Mesenteric fat pad (tissue), 1 donor: ENCODE measurements at places on chromosomes 2 and 18. TPM values are rescaled to one million over a fixed set of nuclear protein-coding genes. Genes with fewer than 3 reads are reported as not detected.

DNA sequence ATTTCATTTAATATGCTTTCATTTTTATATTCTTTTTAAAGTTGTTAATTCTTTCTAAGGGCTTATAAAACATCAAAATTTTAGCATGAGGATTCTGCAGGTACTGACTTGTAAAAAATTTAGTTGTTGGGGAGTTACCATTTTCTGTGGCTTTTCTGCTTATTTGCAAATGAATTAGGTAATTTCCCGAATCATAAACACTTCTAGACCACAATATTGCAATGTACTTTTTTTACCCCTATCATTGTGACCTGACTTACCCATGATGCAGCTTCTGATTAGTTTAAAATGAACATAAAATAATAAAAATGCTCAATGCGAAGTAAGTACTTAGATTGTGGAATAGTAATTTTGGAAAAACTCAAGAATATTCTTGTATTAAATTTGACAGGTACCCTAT lies 11.4 kb downstream of the ARL6IP6 start:
- no peak for DNase-seq

DNA sequence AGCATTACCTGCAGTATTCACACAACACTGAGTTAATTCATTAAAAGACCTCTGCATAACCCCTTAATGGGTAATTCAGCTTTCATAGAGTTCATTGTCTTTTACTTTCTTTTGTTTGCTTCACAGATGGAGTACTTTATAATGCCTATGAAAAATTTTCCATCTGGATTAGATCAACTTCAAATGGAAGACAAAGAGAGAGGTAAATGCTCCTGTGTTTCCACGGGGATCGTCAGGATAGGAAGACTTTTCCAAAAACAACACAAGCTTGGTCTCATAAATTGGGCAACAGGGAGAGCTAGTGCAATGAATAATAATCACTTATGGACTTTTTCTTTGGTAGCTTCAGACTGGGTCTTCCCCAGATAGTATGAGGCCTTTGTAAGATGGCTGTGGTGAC lies 100.7 kb downstream of the ICOS start:
- DNase-seq = no peak

GRCh38 chr2:7131261-7131660 lies 214.0 kb downstream of the RNF144A start:
- no peak for DNase-seq

DNA sequence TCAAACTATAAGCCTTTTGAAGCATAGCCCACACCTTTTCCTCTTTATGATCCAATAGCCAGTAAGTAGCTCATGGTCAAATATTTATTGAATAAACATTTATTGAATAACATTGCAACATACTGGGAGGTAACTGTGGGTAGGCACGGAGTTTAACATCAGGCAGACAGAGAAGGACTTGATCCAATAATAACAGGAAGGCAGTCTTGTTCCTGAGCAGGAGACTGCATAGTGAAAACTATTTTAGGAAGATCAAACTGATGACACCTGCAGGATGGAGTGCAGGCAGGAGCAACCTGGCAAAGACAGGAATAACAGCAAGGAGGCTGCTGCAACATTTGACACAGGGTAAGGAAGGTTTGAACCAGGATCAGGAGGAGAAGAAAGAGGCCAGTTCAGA lies 3.1 kb upstream of the DCTN1 start:
- no peak for DNase-seq

GRCh38 chr2:19691892-19692291 lies 209.9 kb downstream of the TTC32 start:
- no peak for DNase-seq

DNA sequence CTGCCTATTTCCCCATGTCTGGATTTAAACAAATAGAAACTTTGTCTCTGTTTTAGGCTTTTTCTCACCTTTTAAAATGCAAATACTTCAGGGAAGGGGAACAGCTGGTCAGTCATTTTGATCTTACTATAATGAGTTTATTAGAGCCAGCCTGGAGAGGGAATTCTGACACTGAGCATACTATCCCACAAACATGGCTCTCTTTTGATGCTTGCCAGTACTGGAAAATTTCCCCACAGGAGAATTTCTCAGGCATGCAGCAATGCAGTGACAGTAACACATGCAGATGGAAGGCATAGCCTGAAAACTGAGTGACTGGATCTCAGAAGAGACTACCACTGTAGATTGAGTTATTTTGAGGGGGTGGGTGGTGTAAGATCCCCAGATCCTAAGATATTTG lies 974.3 kb upstream of the CELF4 start:
- DNase-seq = no peak

Gene ITPRIPL1
- 3.1 TPM for total RNA-seq

- peak; percentile 22 for DNase-seq
Measured at GRCh38 chr2:234960175-234961088, 8.6 kb downstream of the SH3BP4 start.

DNA sequence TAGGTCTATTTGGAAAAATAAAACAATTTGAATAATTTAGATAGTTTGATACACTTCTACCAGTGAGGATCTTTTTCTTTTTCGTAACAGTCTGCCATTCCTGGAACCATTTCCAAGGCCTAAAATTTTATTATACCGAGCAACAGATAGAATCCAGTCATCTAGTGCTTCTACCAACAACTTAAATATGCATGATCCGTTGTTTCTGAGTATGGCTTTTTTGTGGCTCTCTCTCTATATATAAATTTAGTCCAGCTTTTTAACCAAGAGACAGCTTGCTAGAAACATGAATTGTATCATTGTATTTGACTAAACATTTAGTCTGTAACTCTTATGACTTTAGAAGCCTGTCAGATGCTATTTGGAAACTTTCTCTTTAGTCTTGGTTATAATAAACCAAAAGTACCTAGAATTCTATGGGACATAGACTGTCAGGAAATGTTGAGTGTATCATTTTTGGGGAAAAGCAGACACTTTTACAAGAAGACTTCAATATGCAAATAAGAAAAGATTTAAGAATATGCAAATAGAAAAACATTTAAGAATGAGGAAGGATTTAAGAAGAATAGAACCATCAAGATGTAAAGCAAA lies 161.4 kb downstream of the ZEB2 start:
- DNase-seq = no peak

Gene NT5C1B
- not detected for total RNA-seq

DNA sequence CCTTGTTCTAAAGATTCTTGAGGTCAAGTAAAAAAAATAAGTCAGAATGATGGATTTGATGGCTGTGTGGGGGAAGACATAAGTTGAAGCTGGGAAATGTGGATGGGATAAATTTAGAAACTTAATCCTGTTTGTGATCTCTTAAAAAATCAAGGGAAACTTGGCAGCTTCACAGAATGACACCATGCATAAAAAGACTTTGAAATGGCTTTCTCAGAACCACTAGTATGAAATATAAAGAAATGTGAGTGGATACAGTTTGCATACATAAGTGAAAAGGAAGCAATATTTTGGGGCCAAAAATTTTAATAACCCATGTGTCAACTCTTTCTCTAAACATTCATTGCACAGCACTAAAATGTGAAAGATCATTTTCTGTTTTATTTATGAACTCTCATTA lies 21.7 kb downstream of the CDH19 start:
- DNase-seq = no peak

DNA sequence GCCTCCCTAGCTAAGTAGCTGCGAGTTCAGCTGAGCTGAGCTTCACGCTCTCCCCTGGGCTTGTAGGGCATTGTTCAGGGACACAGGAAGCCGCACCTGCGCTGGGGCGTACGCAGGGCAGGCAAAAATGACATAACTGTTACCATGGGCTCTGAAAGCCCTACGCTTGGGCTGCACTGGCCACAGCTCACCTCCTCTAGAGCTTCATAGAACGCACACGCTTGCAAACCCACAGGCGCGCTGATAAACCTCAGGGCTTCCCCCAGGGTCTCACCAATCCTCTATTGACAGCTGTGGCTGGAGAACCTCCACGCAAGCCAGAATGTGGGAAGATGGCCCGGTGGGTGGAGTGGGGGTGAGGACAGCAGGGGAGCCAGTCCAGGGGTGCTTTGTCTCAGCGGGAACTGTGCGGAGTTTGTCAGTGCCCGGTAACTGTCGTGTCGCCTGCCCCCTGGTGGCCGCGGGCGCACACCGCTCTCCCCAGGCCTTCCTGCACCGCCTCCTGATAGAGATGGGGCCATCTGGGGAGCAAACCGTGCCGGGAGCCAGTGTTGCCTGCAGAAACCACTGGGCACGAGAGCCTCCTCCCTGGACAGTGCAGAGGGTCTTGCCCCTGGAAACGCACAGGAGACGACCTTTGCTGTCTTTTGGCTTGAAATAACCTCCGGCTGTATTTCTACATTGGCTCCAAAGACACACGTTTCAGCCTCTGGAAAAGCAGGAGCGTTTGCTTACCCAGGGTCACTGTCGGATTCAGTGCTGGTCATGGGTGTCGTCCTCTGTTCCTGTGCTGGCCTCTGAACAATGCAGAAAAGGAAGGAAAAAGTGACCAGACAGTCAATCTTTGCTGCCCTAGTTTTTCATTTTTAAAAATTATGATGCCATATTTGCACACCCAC lies 17.0 kb upstream of the CIDEA start:
- no peak for DNase-seq

Gene BCS1L
- 20.9 TPM for total RNA-seq
